Uterine smooth muscle cell (primary cell): ENCODE measurements at places on chromosomes 2 and 18. TPM values are rescaled to one million over a fixed set of nuclear protein-coding genes. Genes with fewer than 3 reads are reported as not detected.

Gene ZSWIM2
- total RNA-seq, result 0.11 and 0.62 TPM in 2 replicates

Gene GAREM2
- 0.22 and 0.50 TPM in 2 replicates for total RNA-seq

Gene SLC4A5
- 0.25 and 0.44 TPM in 2 replicates for total RNA-seq

Gene MREG
- 3.2 and 6.0 TPM in 2 replicates for total RNA-seq

Gene SCG2
- 0.44 and 0.50 TPM in 2 replicates for total RNA-seq

Gene VAMP8
- 0.12 and 0.33 TPM in 2 replicates for total RNA-seq

Gene RGPD8
- 7.1 and 9.5 TPM in 2 replicates for total RNA-seq

Gene NDUFS1
- 151 and 243 TPM in 2 replicates for total RNA-seq

Gene L3MBTL4
- total RNA-seq, result 0.44 and 1.6 TPM in 2 replicates

Gene TUBA3D
- not detected in 2 replicates for total RNA-seq

Gene PDIA6
- total RNA-seq, result 586 and 820 TPM in 2 replicates

Gene FBXO41
- 2.1 and 3.4 TPM in 2 replicates for total RNA-seq

Gene PTPRM
- total RNA-seq, result 25.6 and 69.4 TPM in 2 replicates

Gene SH2D6
- total RNA-seq, result 0.89 and 1.4 TPM in 2 replicates

Gene FSIP2
- 0.12 and 0.22 TPM in 2 replicates for total RNA-seq

Gene UGT1A8
- 0.12 TPM in 1 of 2 replicates, not detected in the other for total RNA-seq

Gene ZAP70
- 0.12 TPM in 1 of 2 replicates, not detected in the other for total RNA-seq

Gene STON1
- 8.2 and 20.9 TPM in 2 replicates for total RNA-seq

Gene BOLL
- not detected in 2 replicates for total RNA-seq

Gene TXNDC2
- total RNA-seq, result 0.12 and 0.22 TPM in 2 replicates

Gene ERBB4
- under 0.01 and 0.11 TPM in 2 replicates for total RNA-seq

Gene PROC
- total RNA-seq, result not detected in 2 replicates

Gene RIF1
- total RNA-seq, result 52.6 and 63.5 TPM in 2 replicates

Gene MARCO
- total RNA-seq, result not detected in 2 replicates

Gene ANKRD62
- total RNA-seq, result not detected in 2 replicates

Gene PAIP2B
- total RNA-seq, result 1.1 and 1.6 TPM in 2 replicates

Gene PSMA8
- not detected in 2 replicates for total RNA-seq

Gene MRPL33
- total RNA-seq, result 50.7 and 63.1 TPM in 2 replicates

Gene TEX51
- total RNA-seq, result not detected in 2 replicates
